ENCODE measurements at places on chromosomes 2 and 18.

GRCh38 chr2:68172990-68173700 lies 15.5 kb downstream of the PNO1 start:
- DNase-seq: no peak

- no peak for DNase-seq
Observed at GRCh38 chr2:129201696-129202095, 777.8 kb upstream of the RAB6C start.

DNA sequence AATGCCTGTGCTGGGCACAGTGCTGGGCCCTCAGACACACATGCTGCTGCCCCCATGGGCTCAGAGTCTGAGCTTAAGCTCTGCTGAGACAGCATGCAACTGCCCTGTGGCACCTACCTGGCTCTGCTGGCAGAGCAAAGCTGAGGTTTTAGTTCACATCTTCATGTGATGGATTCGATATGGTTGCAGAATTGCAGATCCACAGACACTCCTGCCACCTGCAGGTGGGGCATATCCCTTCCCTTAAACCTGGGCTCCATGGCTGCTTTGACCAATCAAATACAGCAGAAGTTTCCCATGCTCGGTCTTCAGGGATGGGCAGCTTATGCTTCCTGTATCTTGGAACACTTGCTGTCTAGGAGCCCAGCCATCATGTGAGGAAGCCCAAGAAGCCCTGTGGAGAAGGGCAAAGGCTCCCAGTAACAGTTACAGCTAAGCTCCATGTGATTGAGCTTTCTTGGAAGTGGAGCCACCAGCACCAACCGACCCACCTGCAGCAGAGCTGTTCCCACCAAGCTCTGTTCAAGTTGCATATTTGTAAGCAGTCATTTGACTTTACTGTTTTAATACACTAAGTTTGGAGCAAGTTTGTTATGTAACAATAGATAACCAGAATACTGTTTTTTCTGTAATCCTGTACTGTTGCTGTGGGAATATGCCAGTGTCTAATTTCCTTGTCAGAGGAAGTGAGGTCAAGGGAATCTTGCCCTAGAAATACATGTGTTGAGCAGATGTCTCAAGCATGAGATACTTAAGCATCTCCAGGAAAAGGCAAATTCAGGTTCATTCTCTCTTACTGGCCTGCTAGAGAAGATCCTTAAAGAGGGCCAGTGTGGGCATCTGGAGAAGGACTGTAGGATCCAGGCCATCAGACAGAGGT lies 79.3 kb downstream of the SH3RF3 start:
- no peak for DNase-seq

GRCh38 chr2:44522846-44523245 lies 161.1 kb downstream of the CAMKMT start:
- DNase-seq: no peak

GRCh38 chr2:23700627-23701026 lies 226.3 kb downstream of the ATAD2B start:
- DNase-seq: no peak

DNA sequence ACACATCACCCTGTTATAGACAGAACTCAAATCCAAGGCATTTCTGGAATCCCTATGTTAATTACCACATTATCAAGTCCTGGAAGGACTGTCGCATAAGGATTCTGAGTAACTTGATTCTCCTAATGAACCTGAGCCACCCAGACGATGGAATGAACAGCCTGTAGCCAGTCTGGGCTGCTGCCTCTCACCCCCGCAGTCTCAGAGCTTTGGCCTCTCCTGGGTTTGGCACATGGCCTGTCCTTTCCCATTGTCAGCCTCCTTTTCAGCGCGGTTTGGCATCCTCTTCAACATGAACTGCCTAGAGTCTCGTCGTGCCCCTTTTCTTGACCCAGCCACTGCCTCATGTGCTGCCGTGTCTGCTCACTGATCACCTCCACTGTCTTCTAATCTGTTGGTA lies 147.6 kb downstream of the SLC8A1 start:
- no peak for DNase-seq

- no peak for DNase-seq
Observed at GRCh38 chr2:98702858-98703620, 27.9 kb downstream of the MGAT4A start.

DNA sequence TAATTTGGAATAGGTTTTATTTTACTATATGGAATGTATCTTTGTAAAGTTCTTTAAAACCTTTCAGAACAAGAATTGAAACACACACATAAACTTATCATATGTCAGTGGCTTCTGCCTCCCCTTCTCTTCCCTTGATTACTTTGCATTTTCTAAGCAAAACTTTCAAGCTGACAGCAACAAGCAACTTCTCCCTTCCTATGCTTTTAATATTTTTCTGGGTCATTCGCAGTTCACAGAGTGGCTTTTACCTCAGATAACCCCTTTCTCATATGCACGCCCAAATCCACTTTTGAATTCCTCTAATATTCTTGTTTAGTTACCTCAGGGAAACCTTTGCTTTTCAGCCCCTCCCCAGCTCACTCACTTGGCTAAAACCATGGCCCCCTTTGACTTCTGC lies 36.7 kb upstream of the CDC42EP3 start:
- DNase-seq: no peak

Measured in PC-9 (cell line).